HFFc6 (cell line): ENCODE measurements at places on chromosomes 7 and 10. TPM values are rescaled to one million over a fixed set of nuclear protein-coding genes. Genes with fewer than 3 reads are reported as not detected.

GRCh38 chr10:10663622-10664021, 354.1 kb upstream of the CELF2 start:
- H3K27me3 ChIP-seq: no peaks in the 10 kb centered on the region
- no peak overlapping the region for H3K27ac ChIP-seq
- H3K36me3 ChIP-seq: no peaks in the 10 kb centered on the region
- H3K4me3 ChIP-seq: no peak overlapping the region

DNA sequence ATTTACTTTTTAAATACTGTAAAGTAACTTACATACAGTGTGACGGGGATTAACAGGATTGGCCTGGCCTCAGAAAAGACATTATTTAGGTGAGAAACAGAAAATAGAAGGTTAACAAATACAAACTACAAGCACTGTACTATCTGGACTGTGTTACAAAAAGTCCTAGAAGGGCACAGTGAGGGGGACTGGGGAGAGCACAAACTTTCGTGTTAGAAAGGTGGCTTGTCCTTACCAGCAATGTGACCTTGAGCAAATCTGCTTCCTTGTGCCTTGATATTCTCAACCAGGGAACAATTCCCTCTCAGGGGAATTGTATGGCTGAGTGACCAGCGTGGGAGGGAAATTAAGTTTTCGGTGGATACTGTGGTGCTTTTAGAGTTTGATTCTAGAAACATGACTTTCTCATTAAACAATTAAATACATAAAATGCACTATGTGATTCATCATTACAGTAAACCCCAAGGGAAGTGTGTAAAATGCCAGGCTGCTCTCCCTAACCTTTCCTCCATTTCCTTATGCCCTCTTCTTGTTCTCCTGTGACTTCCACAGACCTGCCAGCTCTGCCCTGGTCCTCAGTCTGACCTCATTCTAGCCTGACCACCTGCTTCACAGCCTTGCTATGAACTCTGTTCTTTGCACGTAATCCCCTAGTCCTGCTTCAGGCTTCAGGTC, 57.7 kb downstream of the OSBPL3 start:
- H3K27ac ChIP-seq: peak overlapping the region; percentile 78
- no peaks in the 10 kb centered on the region for H3K36me3 ChIP-seq
- DNase-seq: peak; percentile 34
- peak overlapping the region; percentile 27 for H3K4me3 ChIP-seq
- no peaks in the 10 kb centered on the region; the same call in none of the 2 replicates for H3K27me3 ChIP-seq

DNA sequence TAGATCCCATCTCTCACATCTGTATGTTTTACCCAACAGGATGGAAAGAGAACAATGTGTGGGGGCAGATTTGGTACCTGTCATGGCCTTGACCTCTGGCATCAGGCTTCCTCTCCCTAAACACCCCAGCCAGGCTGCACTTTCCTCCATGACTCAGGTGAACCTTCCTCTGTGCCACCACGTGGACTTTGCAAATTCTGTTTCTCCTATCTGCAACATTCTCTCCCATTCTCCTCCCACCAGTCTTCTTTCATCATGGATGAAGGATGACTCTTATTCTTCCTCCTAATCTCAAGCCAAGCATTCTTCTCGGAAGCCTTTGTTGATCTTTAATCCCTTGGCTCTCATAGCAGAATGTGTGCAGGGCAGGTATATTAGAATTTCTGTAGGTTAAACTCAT, 355.4 kb downstream of the KCNMA1 start:
- peaks cover 52% of the 10 kb centered on the region for H3K36me3 ChIP-seq
- no peak overlapping the region for H3K27ac ChIP-seq
- H3K27me3 ChIP-seq: peaks cover 3% of the 10 kb centered on the region; the same call in 1 of the 2 replicates
- no peak for DNase-seq
- H3K4me3 ChIP-seq: no peak overlapping the region

- peak; percentile 15 for DNase-seq
- H3K27me3 ChIP-seq: peaks cover 34% of the 10 kb centered on the region
- no peak overlapping the region for H3K27ac ChIP-seq
- no peaks in the 10 kb centered on the region for H3K4me1 ChIP-seq
- no peak overlapping the region for H3K4me3 ChIP-seq
- H3K36me3 ChIP-seq: no peaks in the 10 kb centered on the region
Measured at GRCh38 chr10:14302035-14302434, 28.7 kb downstream of the FRMD4A start.

GRCh38 chr10:127161482-127161881, 34.9 kb downstream of the INSYN2A start:
- H3K36me3 ChIP-seq: 0 out of 2 replicates have a peak, but pooled peaks cover 3% of the 10 kb centered on the region
- H3K4me1 ChIP-seq: peaks cover 30% of the 10 kb centered on the region
- no peaks in the 10 kb centered on the region; the same call in none of the 2 replicates for H3K27me3 ChIP-seq
- no peak overlapping the region for H3K4me3 ChIP-seq
- no peak for DNase-seq
- H3K27ac ChIP-seq: no peak overlapping the region

DNA sequence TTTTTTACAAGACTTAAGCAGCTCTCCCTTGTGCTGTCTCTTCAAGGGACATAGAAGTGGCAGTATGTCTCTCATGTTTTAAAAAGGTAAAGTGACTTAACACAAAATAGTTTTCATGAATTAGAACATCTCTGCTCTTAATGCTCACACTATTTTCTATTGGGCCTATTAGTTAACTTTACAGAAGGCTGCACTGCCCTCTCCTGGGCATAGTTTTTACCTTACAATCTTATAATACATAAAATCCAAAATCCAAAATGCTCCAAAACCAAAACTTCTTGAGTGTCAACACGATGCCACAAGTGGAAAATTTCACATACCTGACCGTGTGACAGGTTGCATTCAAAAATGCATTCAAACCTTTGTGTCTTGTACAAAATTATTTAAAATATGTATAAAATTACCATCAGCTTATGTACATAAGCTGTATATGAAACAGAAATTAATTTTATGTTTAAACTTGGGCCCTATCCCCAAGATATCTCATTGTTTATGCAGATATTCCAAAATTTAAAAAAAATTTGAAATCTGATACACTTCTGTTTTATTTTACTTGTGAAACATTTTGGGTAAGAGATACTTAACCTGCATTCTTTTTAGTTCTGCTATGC, 25.8 kb downstream of the TES start:
- peaks cover 2% of the 10 kb centered on the region; the same call in 1 of the 2 replicates for H3K27me3 ChIP-seq
- DNase-seq: peak; percentile 44
- no peak overlapping the region for H3K27ac ChIP-seq
- peaks cover 30% of the 10 kb centered on the region for H3K4me1 ChIP-seq
- no peak overlapping the region for H3K4me3 ChIP-seq

DNA sequence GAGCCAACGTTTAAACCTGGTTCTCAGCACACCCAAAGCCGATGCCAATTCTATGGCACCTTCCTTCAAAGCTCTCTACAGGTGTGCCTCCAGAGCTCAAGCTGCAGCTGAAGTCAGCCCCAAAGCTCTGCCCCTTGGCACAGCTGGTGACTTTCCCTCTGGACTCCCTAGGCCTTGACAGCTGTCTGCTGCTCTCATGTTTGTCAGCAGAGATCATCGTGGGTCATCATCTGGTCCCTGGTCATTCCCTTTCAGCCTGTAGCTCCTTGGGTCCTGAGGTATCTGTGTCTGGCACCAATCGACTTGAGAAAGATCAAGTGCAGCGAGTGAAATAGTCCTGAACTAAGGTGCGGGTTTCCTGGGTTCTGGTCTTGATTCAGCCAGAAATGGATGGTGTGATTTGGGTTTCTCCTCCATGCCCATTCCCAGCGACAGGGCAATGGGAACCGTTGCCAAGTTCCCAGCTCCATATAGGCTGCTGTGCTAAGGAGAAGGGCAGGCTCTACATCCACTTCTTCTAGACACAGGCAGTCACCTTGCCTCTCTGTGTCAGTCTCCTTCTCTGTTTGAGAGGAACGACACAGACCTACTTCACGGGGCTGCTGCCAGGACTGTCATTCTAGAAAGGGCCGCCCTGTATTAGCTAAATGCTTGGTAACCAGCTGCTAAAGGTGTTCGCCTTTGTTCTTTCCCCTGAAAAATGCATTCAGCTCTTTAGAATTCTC, 3.6 kb downstream of the PKD1L1 start:
- H3K27me3 ChIP-seq: peaks cover 3% of the 10 kb centered on the region; the same call in 1 of the 2 replicates
- H3K4me1 ChIP-seq: peaks cover 56% of the 10 kb centered on the region
- no peak for DNase-seq
- no peak overlapping the region for H3K4me3 ChIP-seq
- H3K36me3 ChIP-seq: no peaks in the 10 kb centered on the region

AOC1 gene
- total RNA-seq: not detected in 3 replicates

- no peak overlapping the region for H3K4me3 ChIP-seq
- no peak overlapping the region for H3K27ac ChIP-seq
- H3K4me1 ChIP-seq: no peaks in the 10 kb centered on the region
- peaks cover 38% of the 10 kb centered on the region for H3K27me3 ChIP-seq
Measured at GRCh38 chr10:1156921-1157614, 100.9 kb downstream of the WDR37 start.

DNA sequence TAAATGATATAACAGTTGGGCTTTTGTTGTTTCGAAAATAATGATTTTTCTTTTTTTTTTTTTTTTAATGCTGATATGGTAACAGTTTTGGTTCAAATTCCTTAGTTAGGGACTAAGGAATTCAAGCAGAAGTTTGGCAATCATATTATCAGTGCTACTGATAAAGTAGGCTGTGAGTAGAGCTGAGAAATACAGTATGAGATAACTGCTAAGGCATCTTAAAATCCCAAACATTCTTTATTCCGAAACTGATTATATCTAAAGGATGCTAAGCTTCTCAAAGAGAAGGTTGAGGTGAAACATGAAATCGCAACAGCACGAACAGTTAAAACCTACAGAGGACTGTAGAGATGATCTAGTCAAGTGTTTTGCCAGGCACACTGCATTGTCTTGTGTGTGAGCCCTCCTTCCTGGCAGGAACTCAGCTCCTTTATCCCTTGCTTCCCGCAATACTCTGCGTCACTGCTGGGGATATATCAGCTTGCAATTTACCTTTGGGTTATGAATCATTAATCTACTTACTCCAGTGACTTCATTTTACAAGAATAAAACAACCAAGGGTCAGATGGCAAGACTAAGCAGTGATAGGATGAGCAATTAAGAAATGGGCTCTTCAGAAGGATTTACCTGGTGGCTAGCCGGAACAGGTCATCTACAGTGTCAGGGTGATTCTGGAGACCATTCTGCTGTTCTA, 36.7 kb downstream of the IRF5 start:
- peaks cover 7% of the 10 kb centered on the region; the same call in 1 of the 2 replicates for H3K4me1 ChIP-seq
- DNase-seq: peak; percentile 79
- H3K27me3 ChIP-seq: no peaks in the 10 kb centered on the region; the same call in 1 of the 2 replicates
- no peak overlapping the region for H3K4me3 ChIP-seq

DNA sequence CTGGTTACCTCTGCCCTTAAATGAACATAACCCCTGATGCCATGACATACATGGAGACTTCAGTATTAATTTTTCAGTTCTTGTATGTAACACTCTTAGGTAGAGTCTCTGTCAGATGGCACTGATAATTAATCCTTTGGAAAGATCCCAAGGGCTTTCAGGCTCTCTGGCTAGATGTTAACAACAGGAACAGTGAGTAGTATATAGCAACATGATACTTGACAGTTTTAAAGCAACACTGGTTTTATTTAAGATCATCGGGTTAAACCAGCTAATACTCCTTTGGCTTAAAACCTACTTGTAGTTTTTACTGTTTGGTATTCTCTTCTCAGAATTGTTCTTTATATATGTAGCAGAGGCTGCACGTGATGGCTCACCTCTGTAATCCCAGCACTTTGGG, 27.3 kb downstream of the AHCYL2 start:
- no peak overlapping the region for H3K4me3 ChIP-seq
- H3K4me1 ChIP-seq: peaks cover 5% of the 10 kb centered on the region; the same call in 1 of the 2 replicates
- no peak for DNase-seq
- H3K27me3 ChIP-seq: peaks cover 2% of the 10 kb centered on the region; the same call in 1 of the 2 replicates

GRCh38 chr10:93440591-93441091, 41.5 kb downstream of the MYOF start:
- H3K36me3 ChIP-seq: peaks cover 65% of the 10 kb centered on the region
- peak overlapping the region; percentile 97 for H3K27ac ChIP-seq
- peaks cover 6% of the 10 kb centered on the region; the same call in 1 of the 2 replicates for H3K27me3 ChIP-seq
- peak; percentile 75 for DNase-seq
- peaks cover 100% of the 10 kb centered on the region for H3K4me1 ChIP-seq

INPP5F gene
- 10.7 and 12.7 TPM in 2 replicates for total RNA-seq

KRIT1 gene
- 26.4 to 28.3 TPM (median 27.9 TPM) in 3 replicates for total RNA-seq

- no peaks in the 10 kb centered on the region for H3K27me3 ChIP-seq
- no peaks in the 10 kb centered on the region for H3K36me3 ChIP-seq
- H3K4me3 ChIP-seq: no peak overlapping the region
- no peaks in the 10 kb centered on the region for H3K4me1 ChIP-seq
Measured at GRCh38 chr7:146414937-146415336, 298.3 kb downstream of the CNTNAP2 start.

- H3K4me1 ChIP-seq: peaks cover 14% of the 10 kb centered on the region
- H3K4me3 ChIP-seq: no peak overlapping the region
- no peaks in the 10 kb centered on the region for H3K36me3 ChIP-seq
- H3K27me3 ChIP-seq: peaks cover 2% of the 10 kb centered on the region; the same call in 1 of the 2 replicates
- DNase-seq: no peak
Measured at GRCh38 chr10:43584051-43584450, 9.6 kb upstream of the ZNF239 start.

GRCh38 chr7:72446131-72446530, 34.0 kb upstream of the CALN1 start:
- no peak overlapping the region for H3K27ac ChIP-seq
- H3K36me3 ChIP-seq: no peaks in the 10 kb centered on the region
- H3K4me3 ChIP-seq: no peak overlapping the region
- DNase-seq: no peak

CREB3L2 gene
- total RNA-seq: 112 to 126 TPM (median 119 TPM) in 3 replicates
